ENCODE measurements at places on chromosomes 2 and 18.
A peak's percentile ranks its signal among the peaks of the same experiment; 100 is the strongest.

- DNase-seq = no peak
Measured at GRCh38 chr2:108959401-108959800, 29.6 kb downstream of the EDAR start.

DNA sequence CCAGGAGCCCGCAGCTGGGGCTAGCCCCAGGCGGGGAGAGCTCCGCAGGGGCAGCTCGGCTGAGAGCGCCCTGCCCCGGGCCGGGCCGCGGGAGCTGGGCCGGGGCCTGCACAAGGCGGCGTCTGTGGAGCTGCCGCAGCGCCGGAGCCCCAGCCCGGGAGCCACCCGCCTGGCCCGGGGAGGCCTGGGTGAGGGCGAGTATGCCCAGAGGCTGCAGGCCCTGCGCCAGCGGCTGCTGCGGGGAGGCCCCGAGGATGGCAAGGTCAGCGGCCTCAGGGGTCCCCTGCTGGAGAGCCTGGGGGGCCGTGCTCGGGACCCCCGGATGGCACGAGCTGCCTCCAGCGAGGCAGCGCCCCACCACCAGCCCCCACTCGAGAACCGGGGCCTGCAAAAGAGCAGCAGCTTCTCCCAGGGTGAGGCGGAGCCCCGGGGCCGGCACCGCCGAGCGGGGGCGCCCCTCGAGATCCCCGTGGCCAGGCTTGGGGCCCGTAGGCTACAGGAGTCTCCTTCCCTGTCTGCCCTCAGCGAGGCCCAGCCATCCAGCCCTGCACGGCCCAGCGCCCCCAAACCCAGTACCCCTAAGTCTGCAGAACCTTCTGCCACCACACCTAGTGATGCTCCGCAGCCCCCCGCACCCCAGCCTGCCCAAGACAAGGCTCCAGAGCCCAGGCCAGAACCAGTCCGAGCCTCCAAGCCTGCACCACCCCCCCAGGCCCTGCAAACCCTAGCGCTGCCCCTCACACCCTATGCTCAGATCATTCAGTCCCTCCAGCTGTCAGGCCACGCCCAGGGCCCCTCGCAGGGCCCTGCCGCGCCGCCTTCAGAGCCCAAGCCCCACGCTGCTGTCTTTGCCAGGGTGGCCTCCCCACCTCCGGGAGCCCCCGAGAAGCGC is 15.0 kb upstream of the GMPPA start:
- no peak for DNase-seq

DNA sequence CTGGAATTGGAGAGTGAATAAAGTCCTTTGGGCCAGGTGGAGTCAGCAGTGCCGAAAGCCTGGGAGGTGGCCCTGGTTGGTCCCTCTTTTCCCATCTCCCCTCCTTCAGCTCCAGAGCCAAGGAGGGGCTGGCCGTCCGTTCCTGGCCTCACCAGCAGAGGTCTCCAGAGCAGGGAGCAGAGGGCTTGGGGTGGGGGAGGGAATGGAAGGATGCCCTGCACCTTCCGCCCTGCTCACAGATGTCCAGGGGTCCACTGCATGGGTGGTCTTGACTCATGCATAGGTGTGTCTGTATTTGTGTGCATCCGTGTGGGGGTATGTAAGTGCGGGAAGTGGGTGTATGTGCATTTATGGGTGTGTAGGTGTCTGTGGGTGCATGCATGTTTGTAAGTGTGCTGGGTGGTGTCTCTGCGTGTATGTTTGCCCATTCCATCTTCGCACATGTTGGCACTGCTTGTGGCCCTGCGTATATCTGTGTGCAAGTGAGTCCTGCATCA is 201.8 kb downstream of the ZFP36L2 start:
- no peak for DNase-seq

DNA sequence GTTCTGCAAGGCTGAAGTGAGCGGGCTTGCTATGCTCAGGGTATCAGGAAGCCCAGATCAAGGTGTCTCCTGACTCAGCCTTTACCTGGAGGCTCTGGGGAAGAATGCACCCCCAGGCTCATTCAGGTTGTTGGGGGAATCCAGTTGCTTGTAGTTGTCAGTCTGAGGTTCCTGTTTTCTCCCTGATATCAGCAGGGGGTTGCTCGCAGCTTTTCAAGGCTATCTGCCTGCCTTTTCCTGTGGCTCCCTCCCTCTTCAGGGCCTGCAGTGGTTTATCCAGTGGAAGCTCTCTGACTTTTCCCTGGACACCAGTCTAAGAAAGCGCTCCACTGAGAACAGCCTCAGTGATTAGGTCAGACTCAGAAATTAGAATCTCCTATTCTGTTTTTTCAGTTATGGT is 116.6 kb downstream of the PTPRM start:
- no peak for DNase-seq

- no peak for DNase-seq
Measured at GRCh38 chr18:79931475-79931874, 20.0 kb downstream of the SLC66A2 start.

- DNase-seq = no peak
Measured at GRCh38 chr2:196153480-196153879, 17.9 kb downstream of the STK17B start.

DNA sequence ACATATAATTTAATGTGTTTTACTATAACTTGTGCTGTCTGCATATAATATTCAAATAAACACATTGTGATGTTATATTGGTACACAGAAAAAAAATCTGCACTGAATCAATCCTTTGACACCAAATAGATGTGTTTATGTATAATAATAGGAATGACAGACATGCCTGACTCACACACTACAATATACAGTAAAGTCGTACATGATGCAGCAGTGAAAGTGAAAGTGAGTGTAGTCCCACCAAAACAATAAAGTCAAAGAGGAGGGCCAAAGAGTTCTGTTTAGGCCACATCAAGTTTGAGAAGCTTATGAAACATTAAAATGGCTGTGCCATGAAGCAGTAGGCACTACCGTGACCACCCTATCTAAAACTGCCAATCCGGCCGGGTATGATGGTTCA is 8.2 kb upstream of the RBM44 start:
- no peak for DNase-seq

GRCh38 chr2:230908595-230909191 is 16.3 kb downstream of the GPR55 start:
- DNase-seq = peak; percentile 52

- DNase-seq = no peak
Measured at GRCh38 chr2:105183555-105184323, 57.8 kb upstream of the GPR45 start.

- no peak for DNase-seq
Measured at GRCh38 chr2:46564811-46565241, 85.5 kb downstream of the TMEM247 start.

DNA sequence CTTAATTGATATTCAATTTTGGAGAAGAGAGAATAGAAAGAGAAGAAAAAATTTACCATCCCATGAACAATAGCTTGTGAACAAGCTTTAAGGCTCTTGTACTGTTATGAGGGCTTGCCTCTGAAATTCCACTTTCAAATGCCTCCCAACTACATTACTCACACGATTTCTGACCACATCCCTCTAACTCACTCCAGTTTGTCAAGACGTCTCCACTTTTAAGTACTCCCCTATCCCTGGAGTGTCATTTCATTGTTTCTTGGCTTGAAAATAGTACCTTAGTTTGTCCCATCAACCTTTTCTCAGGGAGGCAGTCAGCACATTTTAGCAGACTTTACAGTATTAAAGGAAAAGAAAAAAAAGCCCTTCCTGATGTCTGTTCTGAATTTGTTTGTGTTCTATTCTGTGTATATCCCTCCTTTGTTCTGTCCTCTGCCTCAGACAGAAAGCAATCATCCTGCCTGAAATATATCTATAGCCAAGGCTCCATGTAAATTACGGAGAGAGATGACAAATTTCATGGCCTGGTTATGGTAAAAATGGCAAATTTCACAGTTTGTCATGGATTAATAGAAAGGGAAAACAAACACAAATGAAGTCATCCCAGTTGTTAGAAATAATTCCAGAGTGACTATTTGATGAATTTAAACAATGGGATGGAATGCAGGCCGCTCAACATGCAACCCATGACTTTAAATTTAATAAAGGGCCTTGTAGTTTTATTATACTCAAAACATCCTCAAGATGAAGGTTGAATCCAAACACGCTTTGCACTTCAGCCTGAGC is 228.8 kb downstream of the ETAA1 start:
- no peak for DNase-seq

- no peak for DNase-seq
Measured at GRCh38 chr18:56166914-56167313, 471.5 kb downstream of the TXNL1 start.

- no peak for DNase-seq
Measured at GRCh38 chr2:6052649-6053048, 360.5 kb downstream of the SOX11 start.

DNA sequence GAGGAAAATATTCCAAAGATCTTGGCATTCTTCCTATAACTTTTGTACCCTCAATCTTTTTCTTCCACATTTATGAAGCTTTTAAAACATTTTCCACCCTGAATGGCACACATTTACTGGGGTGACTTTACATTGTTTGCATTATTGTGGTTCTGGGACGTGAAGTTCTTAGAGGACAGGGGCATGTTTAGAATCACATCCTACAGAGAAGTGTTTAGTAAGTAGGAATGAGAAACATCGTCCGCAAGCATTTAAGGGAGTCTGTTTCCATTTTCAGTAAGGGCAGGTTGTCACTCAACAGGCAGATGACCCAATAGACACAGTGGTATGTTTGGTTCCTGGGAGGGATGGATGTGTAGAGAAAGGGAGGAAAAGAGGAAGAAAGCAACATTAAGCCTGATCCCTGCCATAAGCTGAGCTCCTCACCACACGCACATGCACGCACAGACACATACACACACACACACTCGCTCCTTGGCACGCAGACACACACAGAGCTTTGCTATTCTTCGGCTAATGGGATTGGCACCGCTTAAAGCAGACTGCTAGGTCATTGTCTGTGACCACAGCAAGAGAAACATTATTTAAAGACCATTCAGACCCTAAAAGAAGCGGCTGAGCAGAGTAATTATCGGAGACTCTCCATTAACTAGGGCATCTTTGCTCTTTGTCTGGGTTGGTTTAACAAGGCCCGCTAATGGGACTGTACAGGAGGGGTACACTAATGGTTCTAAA is 14.2 kb upstream of the PLEKHM3 start:
- DNase-seq = no peak

- DNase-seq = no peak
Measured at GRCh38 chr2:181051861-181052522, 71.6 kb downstream of the UBE2E3 start.

DNA sequence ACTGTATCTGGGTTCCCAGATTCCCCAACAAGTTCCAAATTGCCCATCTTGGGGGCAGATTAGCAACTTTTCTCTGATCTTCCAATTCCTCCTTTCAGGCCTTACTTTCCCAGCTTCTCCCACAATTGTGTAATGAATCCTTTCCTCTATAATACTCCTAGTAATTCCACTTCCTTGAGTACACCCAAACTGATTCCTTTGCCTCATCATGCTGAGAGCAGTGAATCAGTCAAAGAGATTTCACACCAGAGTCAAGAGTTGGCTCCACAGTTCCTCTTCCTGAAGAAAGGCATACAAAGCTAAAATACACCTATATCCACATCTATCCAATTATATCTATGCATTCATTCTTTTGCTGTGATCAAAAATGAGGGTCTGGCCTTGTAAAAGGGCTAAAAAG is 28.6 kb upstream of the DAPL1 start:
- no peak for DNase-seq

DNA sequence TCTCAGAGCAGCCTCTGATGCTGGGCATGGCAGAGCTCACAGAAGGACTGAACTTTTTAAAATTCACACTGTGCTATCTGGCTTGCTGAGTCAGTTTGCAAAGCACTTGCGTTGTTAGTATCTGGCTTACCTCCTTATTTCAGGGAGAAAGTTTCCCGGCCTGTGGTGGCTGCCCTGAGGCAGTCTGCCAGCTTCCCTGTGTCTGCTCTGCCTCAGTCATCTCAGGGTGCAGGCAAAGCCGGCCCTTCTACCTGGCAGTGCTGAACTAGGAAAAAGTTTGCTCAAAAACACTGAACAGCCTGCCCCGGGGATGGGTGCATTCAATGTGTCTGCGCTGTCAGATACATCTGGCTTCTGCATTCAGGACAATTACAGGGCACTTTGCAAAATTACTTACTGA is 90.2 kb upstream of the UXS1 start:
- DNase-seq = no peak

GRCh38 chr18:1361936-1362335 is 457.3 kb downstream of the ADCYAP1 start:
- DNase-seq = no peak

- DNase-seq = no peak
Measured at GRCh38 chr18:3717376-3718025, 267.5 kb downstream of the TGIF1 start.

- no peak for DNase-seq
Measured at GRCh38 chr2:178241844-178242551, 47.7 kb downstream of the OSBPL6 start.

- DNase-seq = no peak
Measured at GRCh38 chr2:148013876-148014275, 6.7 kb downstream of the ORC4 start.

- no peak for DNase-seq
Measured at GRCh38 chr2:133848111-133848649, 279.9 kb upstream of the NCKAP5 start.

- no peak for DNase-seq
Measured at GRCh38 chr2:219149667-219150066, 10.9 kb downstream of the NHEJ1 start.

- no peak for DNase-seq
Measured at GRCh38 chr2:1305342-1306013, 107.8 kb upstream of the TPO start.

GRCh38 chr2:84526562-84526961 is 10.3 kb downstream of the DNAH6 start:
- no peak for DNase-seq

DNA sequence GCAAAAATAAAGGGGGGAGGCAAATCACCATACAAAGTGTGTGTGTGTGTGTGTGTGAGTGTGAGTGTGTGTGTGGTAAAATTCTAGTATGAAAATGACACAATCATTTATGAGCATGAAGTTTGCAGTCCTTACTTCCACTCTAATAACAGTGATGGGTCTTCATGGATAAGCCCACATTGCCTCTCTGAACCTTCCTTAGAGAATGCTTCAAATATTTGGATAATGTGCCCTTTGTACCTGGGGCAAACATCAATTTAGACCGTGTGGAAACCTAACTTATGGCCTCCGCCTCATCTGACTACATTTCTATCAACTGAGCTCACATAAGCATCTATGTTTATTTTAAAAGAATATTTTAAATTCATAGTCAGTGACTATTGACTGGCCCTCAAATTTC is 3.7 kb downstream of the SCN9A start:
- DNase-seq = no peak

- DNase-seq = no peak
Measured at GRCh38 chr2:232522623-232523401, 2.6 kb downstream of the PRSS56 start.

DNA sequence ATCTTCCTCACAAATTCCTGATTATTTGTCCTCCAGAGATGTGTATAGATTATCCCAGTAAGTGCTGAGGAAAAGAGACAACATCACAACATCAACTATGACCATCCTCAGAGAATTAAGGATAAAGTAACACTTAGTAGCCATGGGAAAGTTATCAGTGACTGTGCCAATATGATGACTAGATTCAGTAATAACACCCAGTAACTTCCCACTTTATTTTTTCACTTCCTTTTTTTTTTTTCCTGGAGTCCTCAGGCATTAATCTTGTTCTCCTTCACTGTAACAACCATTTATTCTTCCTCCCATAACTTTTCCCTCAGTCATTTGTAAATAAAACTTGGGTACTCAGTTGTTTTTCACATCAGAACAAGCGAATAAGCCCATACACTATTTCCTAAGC is 16.7 kb upstream of the PID1 start:
- no peak for DNase-seq
